ENCODE measurements at places on chromosomes 12 and 14.

- DNase-seq, result no peak
Measured at GRCh38 chr12:120286768-120287490, 4.8 kb downstream of the RNU4-2 start.

GRCh38 chr14:56331592-56332216 is 213.5 kb downstream of the PELI2 start:
- DNase-seq, result peak; percentile 60

DNA sequence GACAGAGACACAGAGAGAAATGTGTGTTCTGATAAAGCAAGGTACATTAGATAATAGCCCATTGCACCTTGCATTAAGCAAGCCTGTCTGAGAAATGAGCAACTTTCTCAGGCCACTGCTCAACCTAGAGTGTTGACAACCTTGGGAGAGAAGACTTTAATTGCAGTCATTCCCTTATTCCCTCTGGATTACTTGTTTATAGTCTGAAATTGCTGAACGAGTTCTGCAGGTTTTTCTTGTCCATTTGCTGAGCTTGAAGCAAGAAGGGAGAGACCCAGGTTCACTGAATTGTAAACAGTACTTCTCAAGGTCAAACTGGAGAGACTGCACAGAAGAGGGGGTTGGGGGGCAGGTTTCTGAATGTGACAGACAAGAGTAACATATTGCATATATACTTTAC is 159.4 kb upstream of the PLEKHG7 start:
- DNase-seq, result peak; percentile 57

DNA sequence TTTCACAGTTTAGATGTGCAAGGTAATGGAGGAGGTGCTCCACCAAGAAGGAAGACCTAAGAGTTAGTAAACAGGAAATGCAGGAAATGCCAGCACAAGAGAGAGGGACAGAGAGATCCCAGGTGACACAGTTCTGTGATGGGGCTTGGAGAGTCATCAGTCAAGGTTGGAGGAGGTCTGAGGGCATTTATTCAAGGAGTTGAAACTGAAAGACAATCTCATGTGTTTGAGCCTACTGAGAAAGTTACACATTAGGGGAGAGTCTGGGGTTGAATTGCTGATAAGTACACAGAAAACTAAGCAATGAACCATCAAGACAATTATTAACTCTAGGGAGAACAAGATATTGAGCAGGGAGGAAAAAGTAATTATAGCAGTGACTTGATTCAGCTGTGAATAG is 138.5 kb downstream of the ANO6 start:
- DNase-seq, result no peak

- no peak for DNase-seq
Measured at GRCh38 chr12:99130808-99131553, 485.9 kb downstream of the APAF1 start.

DNA sequence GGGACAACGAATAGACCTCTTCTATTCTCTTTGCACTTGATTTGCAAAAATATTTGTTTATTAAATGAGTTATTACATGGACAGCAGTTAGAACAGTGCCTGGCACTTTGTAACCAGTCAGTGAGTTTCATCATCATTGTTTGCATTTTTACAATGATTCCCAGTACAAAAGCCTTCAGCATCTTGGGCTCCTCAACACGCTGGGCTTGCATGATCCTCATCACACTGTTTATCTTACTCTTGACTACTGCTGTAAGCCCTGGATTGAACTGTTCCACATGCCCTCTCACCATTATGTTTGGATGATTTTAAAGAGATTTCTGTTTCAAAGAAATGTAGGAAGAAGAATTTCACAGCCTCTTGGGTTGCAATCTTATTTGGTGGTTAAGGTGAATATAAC is 204.3 kb downstream of the PELI2 start:
- no peak for DNase-seq

GRCh38 chr14:101252443-101253214 is 308.7 kb upstream of the DIO3 start:
- DNase-seq, result no peak

DNA sequence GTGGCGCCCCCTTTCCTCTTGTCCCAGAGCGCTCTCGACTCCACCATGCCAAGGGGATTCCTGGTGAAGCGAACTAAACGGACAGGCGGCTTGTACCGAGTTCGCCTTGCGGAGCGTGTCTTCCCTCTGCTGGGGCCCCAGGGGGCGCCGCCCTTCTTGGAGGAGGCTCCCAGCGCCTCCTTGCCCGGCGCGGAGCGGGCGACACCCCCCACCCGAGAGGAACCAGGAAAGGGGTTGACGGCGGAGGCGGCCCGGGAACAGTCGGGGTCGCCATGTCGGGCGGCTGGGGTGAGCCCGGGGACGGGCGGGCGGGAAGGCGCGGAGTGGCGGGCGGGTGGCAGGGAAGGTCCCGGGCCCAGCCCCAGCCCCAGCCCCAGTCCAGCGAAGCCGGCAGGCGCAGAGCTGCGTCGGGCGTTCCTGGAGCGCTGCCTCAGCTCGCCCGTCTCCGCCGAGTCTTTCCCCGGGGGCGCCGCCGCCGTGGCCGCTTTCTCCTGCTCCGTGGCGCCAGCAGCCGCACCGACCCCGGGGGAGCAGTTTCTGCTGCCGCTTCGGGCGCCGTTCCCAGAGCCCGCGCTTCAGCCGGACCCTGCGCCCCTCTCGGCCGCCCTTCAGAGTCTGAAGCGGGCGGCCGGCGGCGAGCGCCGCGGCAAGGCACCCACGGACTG is 376 bp downstream of the INSM2 start:
- DNase-seq, result peak; percentile 47

- DNase-seq, result no peak
Measured at GRCh38 chr12:111256629-111257434, 112.1 kb downstream of the PHETA1 start.

GRCh38 chr12:114403690-114404066 is 2.3 kb downstream of the TBX5 start:
- DNase-seq, result no peak

DNA sequence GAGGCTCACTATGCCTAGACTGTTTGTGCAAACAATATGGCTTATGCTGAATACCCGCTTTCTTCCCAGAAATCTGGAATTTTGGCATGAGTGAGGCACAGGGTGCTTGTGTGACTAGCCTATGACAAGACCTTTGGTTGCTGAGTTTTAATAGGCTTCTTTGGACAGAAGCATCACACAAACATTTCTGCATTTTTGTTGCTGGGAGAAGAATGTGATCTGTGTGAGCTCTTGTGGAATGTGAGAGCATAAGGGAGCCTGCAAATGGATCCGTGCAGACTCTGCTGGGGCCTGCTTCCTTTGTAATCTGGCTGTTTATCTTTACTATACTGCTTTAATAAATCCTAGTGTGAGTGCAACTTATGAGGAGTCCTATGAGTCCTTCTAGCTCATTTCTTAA is 83.0 kb upstream of the ZDHHC17 start:
- DNase-seq, result no peak

- no peak for DNase-seq
Measured at GRCh38 chr14:104140463-104141331, 2.3 kb downstream of the KIF26A start.

DNA sequence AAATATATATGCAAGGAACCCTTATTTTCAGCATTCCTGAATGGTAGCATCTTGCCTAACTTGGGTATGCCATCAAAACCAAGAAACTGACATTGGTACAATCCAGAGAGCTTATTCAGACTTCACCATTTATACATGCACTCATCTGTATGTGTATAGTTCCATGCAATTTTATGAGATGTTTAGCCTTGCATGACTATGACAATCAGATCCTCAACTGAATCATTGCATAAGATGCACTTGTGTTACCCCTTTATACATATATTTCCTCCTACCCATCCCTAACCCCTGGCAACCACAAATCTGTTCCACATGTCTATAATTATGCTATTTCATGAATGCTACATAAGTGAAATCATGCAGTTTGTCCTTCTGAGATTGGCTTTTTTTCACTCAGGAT is 37.0 kb upstream of the PPFIBP1 start:
- DNase-seq, result no peak

- no peak for DNase-seq
Measured at GRCh38 chr12:120261951-120262851, 3.3 kb downstream of the PXN start.

GRCh38 chr12:96658075-96658474 is 168.7 kb downstream of the CFAP54 start:
- no peak for DNase-seq

GRCh38 chr12:95949477-95950206 is 6.5 kb downstream of the AMDHD1 start:
- no peak for DNase-seq

DNA sequence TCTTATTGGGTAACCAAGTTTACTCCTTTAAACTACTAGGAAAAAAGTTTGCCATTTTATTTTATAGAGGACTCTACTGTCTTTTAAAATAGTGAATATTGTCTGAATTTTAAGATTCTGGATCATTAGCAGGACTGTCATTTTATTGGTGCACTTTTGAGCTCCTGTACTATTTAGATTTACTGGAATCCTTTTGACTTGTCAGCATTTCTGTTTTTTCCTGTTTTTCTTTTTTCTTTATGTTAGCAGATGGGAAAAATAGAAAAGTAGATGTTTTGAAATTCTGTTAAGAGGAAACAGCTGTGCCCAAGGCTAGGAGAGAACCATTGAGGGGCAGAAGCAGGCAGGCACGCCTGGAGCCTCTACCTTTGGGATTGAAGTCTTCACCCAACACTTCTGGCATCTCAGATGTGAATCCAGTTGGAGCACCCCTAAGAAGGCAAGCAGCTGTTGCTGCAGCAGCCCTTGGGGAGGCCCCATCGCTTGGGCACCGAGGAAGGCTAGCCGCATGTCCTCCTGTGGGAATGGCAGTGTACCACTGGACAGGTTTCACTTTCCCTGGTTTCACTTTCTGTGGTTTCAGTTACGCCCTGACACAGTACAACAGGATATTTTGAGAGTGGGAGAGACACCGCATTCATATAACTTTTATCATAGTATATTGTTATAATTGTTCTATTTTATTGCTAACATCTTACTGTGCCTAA is 11.5 kb downstream of the RIMKLB start:
- DNase-seq, result no peak

GRCh38 chr12:10214895-10215267 is 2.2 kb downstream of the GABARAPL1 start:
- DNase-seq, result no peak

DNA sequence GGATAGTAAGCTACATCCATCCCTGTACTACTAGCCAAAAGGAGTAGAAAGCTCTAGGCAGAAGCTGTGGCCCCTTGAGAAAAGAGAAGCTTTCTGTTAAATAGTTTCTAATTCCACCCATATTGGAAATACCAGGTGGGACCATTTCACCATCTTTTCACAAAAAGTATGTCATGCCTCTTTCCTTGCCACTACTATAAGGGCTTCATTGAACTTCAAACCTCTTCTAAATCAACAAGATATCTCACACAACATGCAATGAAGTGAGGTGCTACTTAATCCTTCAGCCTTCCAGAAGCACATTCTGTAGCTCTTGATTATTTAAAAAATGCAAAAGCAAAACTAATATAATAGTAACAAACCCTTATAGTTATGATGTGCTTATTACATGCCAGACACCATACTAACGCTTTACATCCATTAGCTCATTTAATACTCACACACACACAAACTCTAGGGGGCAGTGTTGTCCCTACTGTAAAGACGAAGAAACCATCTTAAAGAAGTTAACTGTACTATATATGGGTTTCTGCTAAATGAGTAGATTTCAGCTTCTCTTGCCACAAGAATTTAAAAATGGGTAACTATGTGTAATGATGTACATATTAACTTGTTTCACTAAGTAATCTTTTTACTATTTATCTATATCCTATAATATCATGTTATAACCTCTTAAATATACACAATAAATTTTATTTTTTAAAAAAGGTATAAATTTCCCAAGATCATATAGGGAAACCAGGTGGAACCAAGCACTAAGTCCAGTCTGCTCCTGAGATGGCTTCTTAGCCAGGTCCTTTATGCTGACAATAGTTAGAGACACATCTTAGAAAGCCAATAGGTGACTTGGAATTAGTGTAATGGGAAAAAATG is 124.4 kb downstream of the RPS29 start:
- DNase-seq, result peak; percentile 69

- no peak for DNase-seq
Measured at GRCh38 chr12:84632556-84632955, 280.0 kb downstream of the SLC6A15 start.

DNA sequence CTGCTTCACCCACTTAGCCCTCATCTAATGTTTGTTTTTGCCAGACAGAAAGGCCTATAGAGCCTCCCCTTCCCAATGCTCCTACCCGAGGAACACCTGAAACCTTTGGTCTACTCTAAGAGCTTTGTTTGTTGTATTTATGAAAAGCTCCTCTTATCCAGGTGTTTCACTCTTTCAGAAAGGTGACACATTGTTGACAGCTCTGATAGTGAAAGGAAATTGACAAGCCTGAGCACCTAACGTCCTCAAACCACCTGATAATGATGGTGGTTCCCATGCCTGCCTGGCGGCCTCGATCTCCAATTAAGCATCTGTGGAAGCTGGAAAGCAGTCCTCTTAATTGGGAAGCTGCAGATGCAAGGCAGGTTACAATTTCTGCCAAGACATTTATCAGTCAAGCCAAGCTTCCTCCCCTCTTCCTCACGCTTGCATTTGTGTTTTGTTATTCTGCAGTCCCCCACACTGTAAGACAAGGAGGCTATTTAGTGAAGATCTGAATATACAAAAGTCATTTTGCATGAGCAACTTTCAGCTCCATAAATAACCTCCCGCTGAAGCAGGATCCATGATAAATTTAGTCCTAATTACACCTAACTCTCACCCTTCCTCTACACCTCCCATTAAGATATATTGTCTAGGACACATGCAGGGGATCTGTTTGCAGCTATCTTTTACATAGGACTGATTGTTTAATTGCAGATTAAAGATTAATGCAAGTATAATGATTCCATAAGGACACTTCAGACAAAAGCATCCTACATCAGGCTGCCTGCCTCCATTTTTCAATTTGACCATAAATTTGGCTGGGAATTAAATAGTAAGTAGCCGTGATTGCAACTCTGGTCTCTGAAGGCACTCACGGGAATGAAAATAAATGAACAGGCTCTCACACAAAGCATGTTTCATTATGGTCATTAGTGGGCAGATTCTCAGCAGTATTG is 288.6 kb downstream of the PDZRN4 start:
- DNase-seq, result peak; percentile 96

DNA sequence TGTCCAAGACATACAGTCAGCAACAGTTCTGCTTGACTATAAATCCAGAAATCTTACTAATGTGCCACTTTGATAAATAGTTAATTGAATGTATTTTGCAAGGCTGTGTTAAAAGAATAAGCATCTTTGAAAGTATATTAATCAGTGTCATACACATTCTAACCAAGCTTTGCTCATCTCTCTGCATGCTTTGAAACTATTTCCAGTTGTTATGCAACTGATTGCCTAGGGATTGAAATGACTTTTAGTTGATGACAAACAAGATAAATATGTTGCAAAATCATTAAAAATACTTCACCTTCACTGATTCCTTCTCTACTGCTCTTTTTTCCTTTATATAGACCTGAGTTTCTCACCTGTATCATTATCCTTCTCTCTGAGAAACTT is 91.3 kb downstream of the AEBP2 start:
- DNase-seq, result no peak

All from NCI-H1105 treated with DMSO at 0.1 percent for 48 hours (cell line).